ENCODE measurements at places on chromosomes 11 and 22.

DNA sequence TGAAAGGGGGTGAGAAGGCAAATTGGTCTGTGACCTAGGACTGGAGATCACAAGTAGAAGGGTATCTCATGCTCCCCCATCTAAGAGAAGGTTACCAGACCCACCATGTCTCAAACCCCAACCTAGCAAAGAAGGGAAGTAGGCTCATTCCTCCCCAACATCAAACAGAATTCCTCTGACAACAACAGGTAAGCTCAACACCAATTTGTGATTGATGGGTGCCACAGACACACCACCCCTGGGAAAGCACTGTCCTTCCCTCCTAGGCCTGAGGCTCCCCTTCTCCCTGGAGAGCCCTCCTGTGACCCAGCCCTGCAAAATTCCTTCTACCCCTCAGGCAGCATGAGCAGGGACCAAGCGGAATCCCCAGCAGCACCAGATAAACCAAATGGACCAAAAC lies 154.3 kb downstream of the BUD13 start:
- DNase-seq, result no peak

GRCh38 chr11:92322225-92322624 lies 97.6 kb downstream of the FAT3 start:
- DNase-seq, result no peak

DNA sequence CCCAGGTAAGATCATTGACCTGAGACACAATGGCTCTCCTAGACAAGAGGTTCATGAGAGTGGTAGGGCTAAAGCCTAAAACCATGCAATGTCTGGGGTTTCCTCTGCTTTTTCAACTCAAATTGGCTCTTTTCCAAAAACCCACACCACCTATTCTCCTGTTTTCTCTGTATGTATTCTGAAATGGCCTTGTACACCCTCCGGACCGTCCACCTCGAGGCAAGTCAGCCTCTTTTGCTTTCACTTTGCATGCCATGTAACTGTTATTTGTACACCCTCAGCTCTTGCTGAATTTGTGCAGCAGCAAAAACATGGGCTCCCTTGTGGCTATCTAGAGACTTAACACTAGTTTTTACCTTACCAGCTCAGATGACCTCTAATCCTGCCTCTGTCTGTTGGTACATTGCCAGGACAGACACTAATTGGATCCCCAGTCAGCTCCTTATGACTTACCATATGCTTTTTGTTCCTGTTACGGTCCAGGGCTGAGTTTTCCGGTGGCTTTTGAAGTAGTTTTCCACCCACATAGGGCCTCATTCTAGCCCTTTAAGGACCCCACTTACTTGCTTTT lies 288.0 kb downstream of the SBF2 start:
- DNase-seq, result no peak

- no peak for DNase-seq
Observed at GRCh38 chr22:41022470-41023298, 69.7 kb upstream of the EP300 start.

DNA sequence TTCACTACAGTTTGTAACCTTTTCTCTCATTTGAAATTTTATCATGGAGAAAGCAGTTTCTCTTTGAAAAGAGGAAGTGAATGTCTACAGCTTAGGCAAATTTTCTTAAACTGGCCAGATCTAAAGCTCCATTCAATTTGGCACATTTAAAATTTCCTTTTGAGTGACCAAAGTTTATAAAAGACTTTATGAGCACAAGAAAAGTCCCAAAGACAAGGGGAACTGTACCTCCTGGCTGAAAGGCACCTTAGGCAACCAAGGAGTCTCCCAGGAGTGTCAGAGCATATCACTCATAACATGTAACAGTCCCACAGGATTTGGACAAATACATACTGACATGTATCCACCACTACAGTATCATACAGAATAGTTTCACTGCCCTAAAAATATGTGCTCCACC lies 41.3 kb downstream of the NARS2 start:
- DNase-seq, result no peak

GRCh38 chr11:15525582-15525981 lies 410.9 kb downstream of the INSC start:
- no peak for DNase-seq

- no peak for DNase-seq
Observed at GRCh38 chr11:112962579-112963367, 1.6 kb downstream of the NCAM1 start.

GRCh38 chr11:3178349-3178748 lies 13.2 kb upstream of the OSBPL5 start:
- no peak for DNase-seq

DNA sequence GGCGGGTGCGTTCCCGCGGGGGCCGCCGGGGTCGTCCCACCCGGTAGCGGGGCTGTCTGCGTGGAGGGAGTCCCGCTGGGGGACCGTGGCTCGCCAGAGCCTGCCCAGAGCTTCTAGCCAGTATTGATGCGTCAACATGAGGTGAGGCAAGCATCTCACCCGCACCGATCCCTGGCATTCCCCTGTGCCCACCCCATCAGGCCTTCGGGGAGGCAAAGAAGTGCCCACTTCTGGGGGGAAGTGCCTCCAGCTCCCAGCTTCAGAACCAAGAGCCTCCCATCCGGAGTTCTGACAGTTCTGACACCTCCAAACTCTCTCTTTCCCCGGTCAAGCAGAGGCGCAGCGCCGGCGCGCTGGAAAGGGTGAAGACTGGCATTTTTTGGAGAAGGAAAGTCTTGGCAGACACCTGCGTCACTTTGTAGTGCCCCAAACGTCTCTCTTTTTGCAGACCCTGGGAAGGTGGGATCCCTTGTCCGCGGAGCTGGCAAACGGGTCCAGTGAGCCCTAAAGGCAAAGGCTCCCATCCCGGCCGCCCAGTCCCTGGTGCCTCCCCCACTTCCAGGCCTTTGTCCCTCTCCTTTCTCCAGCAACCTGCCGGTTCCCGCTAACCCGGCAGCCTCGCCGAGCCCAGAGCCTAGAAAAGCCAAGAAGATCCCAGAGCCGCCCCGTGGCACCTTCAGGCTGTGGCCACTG lies 3.2 kb upstream of the PAX6 start:
- no peak for DNase-seq

GRCh38 chr11:23095650-23096189 lies 235.4 kb upstream of the CCDC179 start:
- no peak for DNase-seq

DNA sequence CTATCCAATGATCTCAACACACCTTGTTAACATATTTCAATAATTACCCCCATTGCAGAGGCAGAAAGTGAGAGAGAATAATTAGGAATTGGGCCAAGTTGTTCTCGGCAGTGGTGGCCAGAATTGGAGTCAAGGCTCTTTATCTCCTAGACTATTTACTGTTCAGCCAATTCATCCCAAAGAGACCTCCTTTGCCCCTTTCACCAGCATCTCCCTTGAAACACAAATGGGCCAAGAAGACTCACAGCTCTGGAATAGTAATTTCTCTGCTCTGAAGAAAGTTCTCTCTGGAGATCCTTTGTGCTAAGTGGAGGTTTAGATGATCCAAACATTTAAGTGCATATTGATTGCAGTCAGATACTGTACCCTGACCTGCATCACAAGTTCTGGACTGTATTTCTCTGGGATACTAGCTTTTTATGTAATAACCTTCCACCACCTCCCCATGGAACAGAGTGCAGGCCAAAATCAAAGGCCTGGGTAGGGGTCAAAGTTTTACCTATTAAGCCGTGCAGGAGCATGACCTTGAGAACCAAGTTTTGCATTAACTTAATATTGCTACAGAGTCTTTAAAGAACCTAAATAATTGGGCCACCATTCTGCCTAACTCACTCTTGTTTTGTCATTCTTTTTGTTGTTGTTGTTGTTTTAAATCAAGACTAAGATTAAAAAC lies 19.6 kb upstream of the CADM1 start:
- DNase-seq, result no peak

- DNase-seq, result no peak
Observed at GRCh38 chr11:117855912-117856651, 20.4 kb downstream of the FXYD6 start.

GRCh38 chr22:42443240-42444076 lies 11.3 kb upstream of the NFAM1 start:
- no peak for DNase-seq

GRCh38 chr11:107856981-107857517 lies 1.5 kb downstream of the SLC35F2 start:
- no peak for DNase-seq

DNA sequence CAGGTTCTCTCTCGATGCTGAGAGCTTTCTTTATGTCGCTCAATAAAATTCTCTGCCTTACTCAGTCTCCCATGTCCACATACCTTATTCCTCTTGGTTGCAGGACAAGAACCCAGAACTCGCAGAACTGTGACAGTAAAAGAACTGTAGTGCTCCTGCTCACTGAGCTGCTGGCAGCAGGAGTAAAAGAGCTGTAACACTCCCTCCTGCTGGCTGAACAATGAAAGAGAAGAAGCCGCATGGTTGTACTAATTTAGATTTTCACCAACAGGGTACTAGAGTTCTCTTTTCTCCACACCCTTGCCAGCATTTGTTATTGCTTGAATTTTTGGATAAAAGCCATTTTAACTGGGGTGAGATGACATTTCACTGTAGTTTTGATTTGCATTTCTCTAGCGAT lies 433.2 kb downstream of the GUCY1A2 start:
- peak; percentile 4 for DNase-seq

DNA sequence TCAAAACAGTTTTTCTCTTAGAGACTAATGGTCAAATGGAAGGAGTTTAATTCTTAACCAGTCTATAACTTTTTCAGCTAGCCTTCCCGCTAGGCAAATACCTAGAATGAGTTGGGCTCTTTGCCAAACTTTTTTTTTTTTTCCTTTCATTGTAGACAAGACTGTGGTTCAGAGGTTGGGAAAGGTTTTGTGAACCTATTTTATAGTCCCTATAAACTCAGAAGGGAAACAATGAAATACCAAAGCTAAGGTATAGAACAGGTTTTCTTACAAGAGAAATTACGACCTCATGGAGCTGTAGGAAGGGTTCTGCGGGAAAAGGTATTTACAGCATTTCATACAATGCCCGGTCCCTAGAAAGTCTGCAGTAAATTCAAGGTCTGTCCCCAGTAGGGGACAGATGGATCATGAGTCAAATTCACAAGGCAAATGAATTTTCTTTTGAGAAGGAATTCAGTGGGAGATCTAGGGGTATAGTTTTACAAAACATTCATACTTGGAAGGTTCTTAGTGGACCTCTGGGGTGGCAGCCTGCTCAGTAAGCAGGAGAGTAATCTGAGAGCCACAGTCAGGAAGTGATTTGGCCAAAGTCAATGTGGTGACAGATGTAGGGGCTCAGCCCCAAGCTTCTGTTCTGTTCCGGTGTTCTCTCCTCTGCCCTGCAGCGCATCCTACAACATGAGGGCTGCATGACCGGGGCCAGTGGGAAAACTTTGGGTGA lies 146.8 kb downstream of the DBX1 start:
- DNase-seq, result no peak

GRCh38 chr11:20097319-20098221 lies 62.7 kb downstream of the DBX1 start:
- peak; percentile 59 for DNase-seq

- DNase-seq, result no peak
Observed at GRCh38 chr11:86288776-86289507, 13.1 kb upstream of the HIKESHI start.

DNA sequence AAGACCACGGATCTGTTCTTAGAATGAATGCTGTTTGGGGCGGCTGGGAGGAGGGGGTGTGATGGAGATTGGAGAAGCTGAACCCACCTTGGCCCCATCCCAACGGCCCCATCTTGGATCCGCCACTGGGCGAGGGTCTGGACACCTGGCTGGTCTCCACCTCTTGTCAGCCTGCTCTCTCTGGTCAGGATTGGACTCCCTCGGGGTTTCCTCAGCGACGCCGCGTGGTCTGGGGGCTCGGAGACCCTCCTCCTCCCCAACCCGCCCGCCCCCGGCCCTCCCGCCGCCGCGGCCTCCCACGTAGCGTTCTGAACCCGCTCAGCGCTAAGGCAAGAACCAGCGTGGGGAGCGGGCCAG lies 4.3 kb upstream of the FLI1 start:
- DNase-seq, result no peak

DNA sequence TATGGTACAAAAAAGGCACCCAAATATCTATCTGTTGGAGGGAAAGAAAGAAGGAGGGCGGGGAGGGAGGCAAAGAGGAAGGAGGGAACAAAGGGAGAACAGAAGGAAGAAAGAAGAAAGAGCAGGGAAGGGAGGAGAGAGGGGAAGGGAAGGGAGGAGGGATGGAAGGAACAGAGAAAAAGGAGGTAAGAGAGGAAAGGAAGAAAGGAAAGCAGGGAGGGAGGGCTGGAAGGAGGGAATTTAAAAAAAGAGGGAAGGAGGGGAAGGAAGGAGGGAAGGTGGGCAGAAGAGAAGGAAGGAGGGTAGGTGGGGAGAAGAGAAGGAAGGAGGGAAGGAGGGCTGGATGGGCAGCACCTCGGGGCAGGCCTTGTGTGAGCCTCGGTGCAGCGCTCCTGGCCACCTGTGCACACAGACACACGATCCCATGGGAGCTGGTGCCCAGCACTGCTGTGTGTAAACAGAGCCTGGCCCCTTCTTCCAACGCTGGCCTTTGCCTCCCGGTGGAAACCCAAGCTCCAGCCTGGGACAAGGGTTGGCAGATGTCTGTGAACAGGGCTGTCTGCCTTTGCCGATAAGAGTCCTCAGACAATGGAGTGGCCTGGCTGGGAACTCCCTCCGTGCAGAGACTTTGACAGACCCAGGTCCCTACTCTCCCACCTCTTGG lies 23.2 kb downstream of the SMIM38 start:
- no peak for DNase-seq

GRCh38 chr22:30940685-30941362 lies 27.8 kb downstream of the MORC2 start:
- no peak for DNase-seq

DNA sequence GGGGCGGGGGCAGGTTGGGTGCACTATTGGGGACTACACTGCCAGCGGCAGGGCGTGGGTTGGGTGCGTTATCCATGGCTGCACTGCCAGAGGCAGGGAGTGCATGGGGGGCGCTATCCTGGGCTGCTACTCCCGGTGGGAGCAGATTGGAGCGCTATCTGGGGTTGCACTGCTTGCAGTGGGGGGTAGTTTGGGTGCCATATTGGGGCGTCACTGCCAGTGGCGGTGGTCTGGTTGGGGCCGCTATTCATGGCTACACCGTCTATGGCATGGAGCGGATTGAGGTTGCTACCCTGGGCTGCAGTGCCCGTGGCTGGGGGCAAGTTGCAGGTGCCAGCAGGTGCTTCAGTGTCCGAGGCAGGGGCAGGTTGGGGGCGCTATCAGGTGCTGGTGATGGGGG lies 36.2 kb downstream of the C22orf42 start:
- DNase-seq, result no peak

DNA sequence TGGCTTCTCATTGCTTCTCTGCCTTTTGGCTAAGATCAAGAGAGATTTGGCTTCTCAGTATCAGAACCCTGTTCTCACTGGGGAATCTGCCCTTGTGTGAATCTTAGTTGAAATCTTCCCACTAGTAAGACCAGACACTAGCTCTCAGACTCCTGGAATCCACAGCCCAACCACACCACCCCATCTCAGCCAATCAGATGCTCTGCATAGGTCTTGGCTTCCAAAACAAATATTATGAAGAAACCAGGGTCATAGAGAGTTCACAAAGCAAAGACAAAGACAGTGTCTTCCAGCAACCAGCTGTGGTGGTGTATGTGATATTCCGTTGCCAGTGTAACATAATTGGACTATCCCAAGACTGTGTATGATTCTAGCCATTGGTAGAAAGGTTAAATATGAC lies 5.4 kb downstream of the OR8B12 start:
- no peak for DNase-seq
